ENCODE measurements at places on chromosomes 4 and X. TPM values are rescaled to one million over a fixed set of nuclear protein-coding genes. Genes with fewer than 3 reads are reported as not detected.
A peak's percentile ranks its signal among the peaks of the same experiment; 100 is the strongest.

The DDX53 gene
- total RNA-seq = 2.3 TPM

The BRS3 gene
- 0.23 TPM for total RNA-seq

The FHIP1A gene
- total RNA-seq = 20.2 TPM

The PCDH7 gene
- total RNA-seq = 49.4 TPM

The GPRIN3 gene
- 2.4 TPM for total RNA-seq

The HTRA3 gene
- total RNA-seq = 6.0 TPM

GRCh38 chr4:7824218-7824617, 115.4 kb downstream of the AFAP1 start:
- no peaks in the 10 kb centered on the region for H3K27me3 ChIP-seq
- no peak for DNase-seq
- H3K4me1 ChIP-seq = no peaks in the 10 kb centered on the region
- no peaks in the 10 kb centered on the region for H3K36me3 ChIP-seq
- no peak overlapping the region for H3K4me3 ChIP-seq

DNA sequence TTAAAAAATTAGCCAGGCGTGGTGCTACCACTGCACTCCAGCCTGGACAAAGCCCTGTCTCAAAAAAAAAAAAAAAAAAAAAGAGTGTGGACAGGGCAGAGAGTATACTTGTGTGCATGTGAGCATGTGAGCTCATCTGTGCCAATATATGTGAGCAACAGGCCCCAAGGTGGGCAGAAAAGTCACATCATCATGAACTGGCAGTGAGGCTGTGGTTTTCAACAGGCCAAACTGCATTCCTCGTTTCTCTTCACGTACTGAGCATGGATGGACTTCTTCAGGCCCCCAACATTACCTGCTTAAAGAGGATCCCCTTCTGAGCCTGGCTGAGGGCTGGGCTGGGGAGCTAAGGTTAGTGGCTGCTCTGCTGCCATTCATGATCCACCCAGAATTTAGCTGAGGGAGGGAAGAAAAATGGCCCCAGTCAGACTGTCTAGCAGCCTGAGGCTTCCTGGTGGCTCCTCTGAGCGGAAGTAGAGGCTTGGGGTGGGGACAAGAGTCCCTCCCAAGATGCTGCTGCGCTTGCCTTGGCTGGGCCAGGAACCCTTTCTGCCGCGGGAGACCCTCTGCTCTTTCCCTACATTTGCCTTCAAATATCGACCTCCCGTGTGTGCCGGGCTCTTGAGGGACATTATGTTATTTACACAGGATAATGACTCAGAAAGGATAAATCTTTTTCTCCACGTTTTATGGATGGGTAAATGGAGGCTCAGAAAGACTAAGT, 55.0 kb downstream of the DIPK2B start:
- H3K4me3 ChIP-seq = no peak overlapping the region
- H3K27me3 ChIP-seq = no peaks in the 10 kb centered on the region
- no peak for DNase-seq
- H3K27ac ChIP-seq = no peak overlapping the region
- no peaks in the 10 kb centered on the region for H3K36me3 ChIP-seq
- H3K4me1 ChIP-seq = no peaks in the 10 kb centered on the region

DNA sequence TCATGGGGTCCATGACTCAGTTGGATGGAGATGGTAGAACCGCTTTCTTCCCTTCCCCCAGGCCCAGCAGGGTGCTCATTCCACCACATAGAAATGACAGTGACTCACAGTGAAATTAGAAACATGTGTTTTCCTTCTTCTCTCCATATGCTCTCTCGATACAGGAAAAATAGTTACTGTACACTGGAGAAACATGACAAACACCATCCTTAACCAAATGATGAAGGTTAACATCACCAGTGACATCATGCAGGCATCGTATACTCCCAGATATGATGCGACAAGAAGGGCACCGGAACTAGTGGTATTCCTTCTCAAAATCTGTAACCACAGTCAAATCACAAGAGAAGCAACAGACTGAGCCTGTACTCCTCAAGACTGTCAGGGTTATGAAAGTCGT, 11.7 kb upstream of the RAB40A start:
- H3K4me3 ChIP-seq = no peak overlapping the region
- H3K36me3 ChIP-seq = no peaks in the 10 kb centered on the region
- H3K4me1 ChIP-seq = no peaks in the 10 kb centered on the region
- no peak for DNase-seq
- no peaks in the 10 kb centered on the region for H3K27me3 ChIP-seq
- H3K27ac ChIP-seq = no peak overlapping the region

DNA sequence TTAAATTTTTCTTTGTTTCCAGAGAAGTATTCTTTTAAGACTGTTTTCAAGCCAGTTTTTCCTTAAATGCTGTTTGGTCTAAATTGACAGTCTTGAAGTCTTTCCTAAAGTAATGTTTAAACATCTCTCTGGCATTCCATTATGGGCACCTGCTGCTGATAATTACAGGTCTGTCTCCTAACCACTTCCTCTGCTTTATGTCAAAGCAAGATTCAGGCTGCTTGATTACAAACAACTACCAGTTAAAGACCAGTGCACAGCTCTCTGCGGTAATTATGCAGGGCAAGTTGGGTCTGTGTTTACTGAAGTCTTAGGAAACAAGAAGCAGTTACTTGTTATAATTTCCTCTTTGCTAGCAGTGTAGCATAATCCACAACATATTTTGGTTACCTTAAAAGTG, 17.6 kb downstream of the UNC5C start:
- H3K36me3 ChIP-seq = no peaks in the 10 kb centered on the region
- no peaks in the 10 kb centered on the region for H3K4me1 ChIP-seq
- H3K27me3 ChIP-seq = no peaks in the 10 kb centered on the region
- H3K4me3 ChIP-seq = no peak overlapping the region
- no peak for DNase-seq

- H3K4me3 ChIP-seq = no peak overlapping the region
- H3K27me3 ChIP-seq = no peaks in the 10 kb centered on the region
- no peak overlapping the region for H3K27ac ChIP-seq
- H3K4me1 ChIP-seq = no peaks in the 10 kb centered on the region
Measured at GRCh38 chr4:590313-590841, 14.3 kb upstream of the TMEM271 start.

DNA sequence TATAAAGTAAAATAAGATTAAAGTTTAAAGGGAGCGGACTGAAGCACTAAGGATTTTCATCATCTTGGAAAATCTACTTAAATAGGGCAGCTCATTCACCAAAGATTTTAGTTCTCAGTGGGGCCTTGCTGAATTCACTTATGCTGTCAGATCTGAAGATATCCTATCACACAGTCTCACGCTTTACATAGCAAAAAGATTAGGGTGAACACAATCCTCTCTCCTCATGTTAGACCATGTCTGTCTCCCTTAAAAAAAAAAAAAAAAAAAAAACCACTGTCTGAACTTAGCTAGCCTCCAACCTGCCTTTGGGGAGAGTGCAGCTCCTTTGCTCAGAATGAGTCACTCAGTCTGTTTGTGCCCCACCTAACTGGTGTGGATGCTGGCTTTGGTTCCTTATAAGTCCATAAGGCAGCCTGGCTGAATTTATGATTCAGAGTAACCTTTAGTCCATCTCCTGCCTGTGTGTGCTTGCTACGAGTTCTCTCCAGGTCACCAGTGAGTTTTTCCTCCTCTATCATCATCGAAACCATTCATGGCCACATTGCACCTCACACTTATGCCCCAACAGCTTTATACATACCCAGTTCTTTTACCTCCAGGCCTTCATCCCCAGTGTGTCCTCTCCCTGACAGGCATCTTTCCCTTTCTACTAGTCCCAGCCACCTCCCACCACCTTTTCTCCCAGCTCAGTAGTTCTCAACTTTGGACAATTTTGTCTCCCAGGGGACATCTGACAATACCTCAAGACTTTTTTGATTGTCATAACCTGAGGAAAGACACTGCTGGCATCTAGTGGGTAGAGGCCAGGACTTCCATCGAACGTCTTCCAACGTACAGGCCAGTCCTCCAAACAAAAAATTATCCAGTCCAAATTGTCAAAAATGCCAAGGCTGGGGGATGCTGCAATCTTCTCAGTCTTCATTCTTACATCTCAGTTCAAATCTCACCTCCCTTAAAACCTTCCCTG, 220.7 kb upstream of the EMCN start:
- H3K36me3 ChIP-seq = no peaks in the 10 kb centered on the region
- H3K4me3 ChIP-seq = no peak overlapping the region
- H3K4me1 ChIP-seq = no peaks in the 10 kb centered on the region
- no peak for DNase-seq

- H3K4me1 ChIP-seq = no peaks in the 10 kb centered on the region
- peak; percentile 50 for DNase-seq
- peaks cover 25% of the 10 kb centered on the region for H3K27me3 ChIP-seq
- H3K27ac ChIP-seq = no peak overlapping the region
Measured at GRCh38 chr4:54091637-54092404, 8.1 kb upstream of the GSX2 start.

- no peaks in the 10 kb centered on the region for H3K36me3 ChIP-seq
- no peak overlapping the region for H3K27ac ChIP-seq
- no peaks in the 10 kb centered on the region for H3K4me1 ChIP-seq
- no peak for DNase-seq
Measured at GRCh38 chr4:23369331-23369730, 520.5 kb downstream of the PPARGC1A start.

DNA sequence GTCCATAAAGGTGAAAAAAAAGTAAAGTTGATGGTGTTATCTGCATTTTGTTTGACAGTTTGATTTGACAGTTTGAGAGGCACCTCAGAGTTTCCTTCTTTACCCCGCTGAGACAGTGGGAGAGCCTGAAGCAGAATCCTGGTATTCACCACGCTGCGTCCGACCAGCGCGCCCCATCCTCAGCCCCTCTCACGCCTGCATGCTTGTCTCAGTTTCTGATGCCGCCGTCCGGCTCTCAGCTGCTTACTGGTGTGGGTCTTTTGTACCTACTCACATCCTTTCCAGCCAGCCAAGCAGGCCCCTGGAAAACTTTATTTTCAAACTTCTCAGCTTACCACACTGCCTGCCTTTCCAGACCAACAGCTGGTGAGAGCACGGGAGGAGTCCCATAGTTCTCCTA, 175.2 kb downstream of the DCLK2 start:
- no peaks in the 10 kb centered on the region for H3K36me3 ChIP-seq
- H3K27ac ChIP-seq = no peak overlapping the region
- no peaks in the 10 kb centered on the region for H3K27me3 ChIP-seq
- H3K4me3 ChIP-seq = no peak overlapping the region
- no peaks in the 10 kb centered on the region for H3K4me1 ChIP-seq

DNA sequence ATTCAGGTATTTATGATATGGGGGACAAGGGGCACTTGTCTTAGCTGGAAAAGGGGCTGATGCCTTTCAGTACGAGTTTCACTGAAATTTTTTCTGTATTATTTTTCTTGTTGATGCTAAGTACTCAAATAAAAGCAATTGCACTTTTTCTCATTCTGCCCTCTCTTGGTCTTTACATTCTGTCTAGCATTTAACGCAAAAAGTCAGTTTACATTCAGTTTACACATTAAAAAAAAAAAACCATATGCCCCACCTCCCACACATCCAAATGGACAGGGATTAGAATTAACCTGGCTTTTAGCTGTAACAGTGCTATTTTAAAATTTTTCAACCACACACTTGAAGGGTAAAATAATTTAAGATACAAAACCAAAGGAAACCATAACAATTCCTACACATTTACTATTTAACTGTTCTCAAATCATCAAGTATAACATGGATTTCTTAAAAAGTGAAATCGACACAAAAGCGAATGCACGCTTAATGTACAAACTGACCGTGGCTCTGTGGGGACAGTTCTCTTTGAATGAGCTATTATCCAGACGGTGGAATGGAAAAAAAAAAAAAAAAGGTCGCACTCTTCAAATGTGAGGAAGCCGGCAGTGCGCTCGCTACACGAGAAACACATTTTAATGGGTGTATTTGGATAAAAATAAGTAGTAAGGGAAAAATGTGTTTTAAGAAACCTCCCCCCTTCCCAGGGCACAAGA, 1.4 kb downstream of the AMMECR1 start:
- H3K27me3 ChIP-seq = no peaks in the 10 kb centered on the region
- H3K4me1 ChIP-seq = no peaks in the 10 kb centered on the region
- no peak for DNase-seq
- H3K4me3 ChIP-seq = peak overlapping the region; percentile 54
- H3K36me3 ChIP-seq = no peaks in the 10 kb centered on the region

GRCh38 chr4:15914736-15915135, 23.8 kb downstream of the FGFBP1 start:
- no peak overlapping the region for H3K27ac ChIP-seq
- DNase-seq = no peak
- H3K36me3 ChIP-seq = no peaks in the 10 kb centered on the region
- no peak overlapping the region for H3K4me3 ChIP-seq
- H3K4me1 ChIP-seq = no peaks in the 10 kb centered on the region
- no peaks in the 10 kb centered on the region for H3K27me3 ChIP-seq

DNA sequence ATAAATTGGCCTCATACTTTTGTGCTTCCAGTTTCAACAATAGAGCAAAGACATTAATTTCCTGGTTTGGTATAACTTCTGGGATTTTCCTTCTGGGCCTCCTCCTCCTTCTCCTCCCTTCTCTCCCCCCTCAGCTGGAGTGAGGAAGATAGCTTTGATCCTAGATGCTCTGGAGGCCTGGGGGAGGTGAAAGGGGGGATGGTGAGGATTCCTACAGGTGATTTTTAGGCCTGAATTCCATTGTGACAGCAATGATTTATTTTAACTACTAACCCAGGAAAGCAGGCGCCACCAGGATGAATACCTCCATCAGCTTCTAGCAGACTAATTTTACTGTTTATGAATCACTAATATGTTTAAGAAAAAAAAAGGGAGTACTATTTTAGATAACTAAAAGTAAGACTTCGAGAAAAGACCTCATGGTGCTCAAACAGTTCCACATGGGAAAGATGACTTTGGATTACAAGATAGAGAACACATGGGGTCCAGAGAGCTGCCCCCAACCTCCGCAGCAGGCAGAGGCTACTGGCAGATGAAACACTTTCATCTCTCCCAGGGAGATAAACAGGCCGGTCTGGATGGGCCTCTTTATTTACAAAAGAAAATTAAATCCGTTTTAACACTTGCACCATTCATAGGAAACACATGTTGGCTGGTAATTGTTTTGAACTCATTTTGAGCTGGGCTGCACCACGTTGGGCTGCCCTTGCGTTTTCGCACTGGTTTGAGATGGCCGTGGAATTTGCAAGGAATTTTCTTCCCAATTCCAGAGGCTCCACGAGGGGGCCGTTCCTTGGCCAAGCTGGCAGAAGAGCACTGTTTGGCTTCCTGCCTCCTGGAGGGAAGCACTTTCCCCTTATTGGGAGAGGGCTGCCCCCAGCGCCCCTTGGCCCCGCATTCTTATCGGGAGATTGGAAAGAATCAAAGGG, 125.1 kb upstream of the STX18 start:
- no peaks in the 10 kb centered on the region for H3K36me3 ChIP-seq
- DNase-seq = no peak
- H3K27me3 ChIP-seq = no peaks in the 10 kb centered on the region
- H3K27ac ChIP-seq = no peak overlapping the region
- H3K4me1 ChIP-seq = no peaks in the 10 kb centered on the region
- H3K4me3 ChIP-seq = no peak overlapping the region
